ENCODE measurements at places on chromosomes 1 and 21.

DNA sequence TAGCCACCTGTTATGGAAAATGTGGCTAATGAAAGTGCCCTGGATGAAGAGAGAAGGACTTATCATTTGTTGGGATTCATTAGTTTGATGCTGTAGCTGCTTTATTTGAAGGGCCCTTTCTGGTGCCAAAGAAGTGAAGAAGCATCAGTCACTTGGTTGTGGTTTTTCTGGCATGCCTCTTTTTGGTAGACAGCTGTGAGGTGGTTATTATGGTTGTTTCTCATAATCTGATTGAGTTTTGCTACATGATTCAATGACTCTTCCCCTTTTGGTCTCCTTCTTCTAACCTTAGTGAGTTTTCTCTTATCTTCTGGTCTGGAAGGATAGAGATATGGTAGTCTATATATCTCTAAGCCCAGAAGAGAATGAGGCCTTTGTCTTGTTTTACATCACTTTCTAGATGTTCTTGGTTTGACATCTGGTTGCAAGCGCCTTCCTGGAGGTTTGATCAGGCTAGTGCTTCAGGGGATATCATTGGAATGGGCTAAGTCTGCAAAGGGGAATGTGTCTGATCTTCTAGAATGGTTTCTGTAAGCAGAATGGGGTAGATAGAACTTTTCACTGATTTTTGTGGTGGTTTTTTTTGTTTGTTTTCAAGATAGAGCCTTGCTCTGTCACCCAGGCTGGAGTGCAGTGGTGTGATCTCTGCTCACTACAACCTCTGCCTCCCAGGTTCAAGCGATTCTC is 26.0 kb downstream of the ARID1A start:
- DNase-seq = no peak

DNA sequence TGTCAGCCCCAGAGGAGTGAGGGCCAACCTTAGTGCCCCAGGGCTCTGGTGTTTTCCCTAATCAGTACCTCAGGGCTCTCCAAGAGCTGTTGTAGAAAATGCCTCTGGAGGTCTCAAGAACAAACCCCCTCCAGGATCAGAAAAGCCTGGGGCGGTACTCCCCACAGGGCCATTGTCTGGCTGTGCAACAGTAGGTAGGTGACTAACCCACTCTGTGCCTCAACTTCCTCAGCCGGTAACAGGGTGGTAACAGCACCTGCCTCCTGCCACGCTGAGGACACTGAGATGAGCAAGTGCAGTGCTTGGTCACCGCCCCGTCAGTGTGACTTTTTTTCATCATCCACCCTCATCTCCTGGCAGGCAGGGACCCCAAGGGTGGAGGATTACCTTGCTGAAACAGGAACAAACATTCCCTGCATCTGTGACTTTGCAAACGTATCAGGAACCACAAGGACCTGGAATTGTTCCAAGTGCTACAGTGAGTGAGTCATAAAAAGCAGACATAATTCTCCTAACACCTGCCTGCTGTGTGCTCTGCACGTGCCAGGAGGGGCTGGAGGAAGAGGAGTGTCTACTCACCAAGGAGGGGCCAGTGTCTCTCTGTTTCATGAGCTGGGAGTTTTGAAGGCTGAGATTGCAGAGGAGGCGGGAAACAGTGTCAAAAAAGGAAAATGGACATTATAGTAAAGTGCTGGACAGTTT is 440.8 kb downstream of the NPHP4 start:
- no peak for DNase-seq

DNA sequence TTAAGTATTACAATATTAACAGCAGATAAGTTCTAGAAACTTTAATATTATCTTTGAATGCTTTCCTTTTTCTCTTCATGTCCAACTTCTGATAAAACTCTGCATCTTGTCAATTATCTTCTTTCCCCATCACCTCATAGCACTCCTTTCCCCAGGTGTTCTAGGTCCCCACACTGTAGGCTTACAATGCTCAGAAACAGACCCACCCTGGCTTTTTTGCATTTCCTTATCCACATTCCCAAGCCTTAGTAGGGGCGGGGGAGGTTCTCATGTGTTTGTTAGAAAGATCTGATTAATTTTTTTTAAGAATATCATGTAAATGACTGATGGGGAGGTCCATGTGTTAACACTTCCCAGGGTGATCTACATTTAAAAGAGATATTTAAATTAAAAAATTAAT is 63.9 kb downstream of the PLPPR4 start:
- DNase-seq = no peak

GRCh38 chr21:28237661-28238060 is 755.0 kb downstream of the LTN1 start:
- DNase-seq = no peak

GRCh38 chr1:8955406-8955805 is 9.7 kb downstream of the CA6 start:
- no peak for DNase-seq
